ENCODE measurements at places on chromosomes 1 and 21. TPM values are rescaled to one million over a fixed set of nuclear protein-coding genes. Genes with fewer than 3 reads are reported as not detected.

The SPATA1 gene
- total RNA-seq: not detected

The PLA2G2D gene
- total RNA-seq: not detected

The LMX1A gene
- total RNA-seq: not detected

The LCE1B gene
- not detected for total RNA-seq

The OR2T35 gene
- total RNA-seq: not detected

The ADORA3 gene
- total RNA-seq: not detected
